ENCODE measurements at places on chromosomes 7 and 10.

DNA sequence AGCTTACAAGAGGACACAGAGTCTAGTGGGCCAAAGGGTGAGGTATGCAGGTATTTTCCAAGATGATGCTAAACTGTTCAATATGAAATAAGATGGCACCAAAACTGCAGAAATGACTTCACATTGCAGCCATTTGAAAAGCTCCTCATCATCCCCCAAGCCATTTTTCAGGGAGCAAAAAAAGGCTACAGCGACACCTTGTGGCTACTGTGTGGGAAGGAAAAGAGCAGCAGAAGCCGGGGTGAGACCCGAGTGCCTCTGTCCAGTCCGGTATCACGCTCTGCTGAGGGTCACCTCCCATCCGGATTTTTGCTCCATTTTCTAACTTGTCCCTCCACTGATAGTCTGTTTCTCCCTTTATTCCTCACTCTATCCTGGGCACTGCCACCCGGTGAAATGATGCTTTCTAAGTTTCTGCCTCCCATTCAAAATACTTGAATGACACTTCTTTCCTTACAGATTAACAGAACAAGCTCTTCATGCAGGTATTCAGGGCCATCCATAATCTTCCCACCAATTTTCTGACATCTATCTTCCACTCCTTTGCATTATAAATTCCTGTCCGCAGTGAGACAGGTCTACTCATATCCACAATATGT lies 220.2 kb downstream of the DGKI start:
- peak; percentile 8 for DNase-seq

DNA sequence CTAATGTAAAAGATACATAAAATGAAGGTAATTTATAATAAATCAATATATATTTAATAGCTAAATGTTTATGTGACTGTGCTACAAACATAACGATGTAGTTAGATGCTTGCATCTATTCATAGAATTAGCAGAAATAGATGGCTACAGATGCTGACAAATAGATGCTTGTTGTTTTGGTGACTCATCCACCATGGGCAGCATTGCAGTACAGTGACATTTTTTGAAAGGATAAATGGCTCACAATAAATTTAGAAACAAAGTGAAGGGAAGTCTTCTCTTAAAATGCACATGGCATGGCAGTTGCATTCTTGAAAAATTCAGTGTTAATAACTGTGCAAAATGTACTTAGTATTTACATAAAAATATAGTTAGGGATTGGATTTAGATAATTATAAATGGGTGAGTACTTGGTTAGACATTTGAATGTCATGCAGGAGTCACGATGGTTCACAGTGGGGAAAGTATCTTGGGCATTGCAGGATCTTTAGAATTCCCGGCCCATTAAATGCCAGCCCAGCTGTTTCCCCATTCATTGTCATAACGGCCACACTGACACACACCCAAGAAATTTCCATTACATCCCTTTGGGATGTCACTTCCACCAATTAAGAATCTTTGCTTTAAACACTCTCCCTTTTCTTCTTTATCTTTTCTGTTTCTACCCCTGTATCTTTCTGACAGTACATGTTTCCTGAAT lies 564.1 kb downstream of the ATRNL1 start:
- peak; percentile 40 for DNase-seq

GRCh38 chr10:31393844-31394243 lies 74.8 kb downstream of the ZEB1 start:
- no peak for DNase-seq

GRCh38 chr10:92834331-92834730 lies 14.0 kb upstream of the EXOC6 start:
- no peak for DNase-seq
